Fibroblast of lung (primary cell): ENCODE measurements at places on chromosomes 16 and 17. TPM values are rescaled to one million over a fixed set of nuclear protein-coding genes. Genes with fewer than 3 reads are reported as not detected.

Gene PPM1E
- 0.02 and 0.05 TPM in 2 replicates for polyA plus RNA-seq

Gene ABCA6
- 4.2 and 4.3 TPM in 2 replicates for polyA plus RNA-seq

- no peak for DNase-seq
Observed at GRCh38 chr16:11131706-11132105, 124.3 kb downstream of the SOCS1 start.

GRCh38 chr17:944266-944826, 35.2 kb downstream of the NXN start:
- no peak for DNase-seq

Gene OR1A1
- polyA plus RNA-seq: not detected in 2 replicates

Gene MED13
- 19.4 and 36.2 TPM in 2 replicates for polyA plus RNA-seq

DNA sequence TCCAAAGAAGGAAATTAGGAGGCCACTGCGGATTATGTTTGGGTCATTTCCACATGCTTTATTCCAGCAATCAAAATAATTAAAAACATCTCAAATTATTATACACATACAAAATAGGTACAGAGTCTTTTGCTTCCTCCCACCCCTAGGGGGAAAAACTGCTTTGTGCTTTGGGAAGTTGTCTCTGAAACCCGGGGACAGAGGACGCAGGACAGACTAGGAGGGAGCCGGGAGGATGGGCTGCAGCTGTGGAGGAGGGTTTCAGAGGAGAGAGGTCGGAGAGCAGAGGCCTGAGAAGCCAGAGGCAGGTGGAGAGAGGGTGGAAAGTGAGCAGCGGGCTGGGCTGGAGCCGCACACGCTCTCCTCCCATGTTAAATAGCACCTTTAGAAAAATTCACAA, 17.4 kb downstream of the COL1A1 start:
- no peak for DNase-seq

DNA sequence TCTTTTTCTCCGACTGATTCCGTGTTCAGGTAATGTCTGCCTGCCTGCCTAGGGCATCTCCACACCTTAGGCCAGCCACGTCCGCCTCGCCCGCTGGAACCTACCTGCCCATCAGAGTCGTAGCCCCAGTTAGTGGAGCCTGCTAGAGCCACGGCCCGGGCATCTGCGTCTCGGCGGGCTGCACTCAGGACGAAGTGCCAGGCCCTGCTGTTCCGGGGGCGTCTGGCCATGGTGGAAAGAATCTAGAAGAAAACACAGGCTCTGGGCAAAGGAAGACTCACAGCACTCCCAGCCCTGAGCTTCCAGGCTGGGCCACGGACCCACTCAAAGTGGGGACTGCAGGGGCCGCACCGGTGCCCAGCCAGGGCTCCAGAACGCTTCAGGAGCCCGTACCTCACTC, 1.1 kb downstream of the SPSB3 start:
- no peak for DNase-seq

- peak; percentile 65 for DNase-seq
Observed at GRCh38 chr17:61144137-61144536, 255.5 kb upstream of the TBX2 start.

DNA sequence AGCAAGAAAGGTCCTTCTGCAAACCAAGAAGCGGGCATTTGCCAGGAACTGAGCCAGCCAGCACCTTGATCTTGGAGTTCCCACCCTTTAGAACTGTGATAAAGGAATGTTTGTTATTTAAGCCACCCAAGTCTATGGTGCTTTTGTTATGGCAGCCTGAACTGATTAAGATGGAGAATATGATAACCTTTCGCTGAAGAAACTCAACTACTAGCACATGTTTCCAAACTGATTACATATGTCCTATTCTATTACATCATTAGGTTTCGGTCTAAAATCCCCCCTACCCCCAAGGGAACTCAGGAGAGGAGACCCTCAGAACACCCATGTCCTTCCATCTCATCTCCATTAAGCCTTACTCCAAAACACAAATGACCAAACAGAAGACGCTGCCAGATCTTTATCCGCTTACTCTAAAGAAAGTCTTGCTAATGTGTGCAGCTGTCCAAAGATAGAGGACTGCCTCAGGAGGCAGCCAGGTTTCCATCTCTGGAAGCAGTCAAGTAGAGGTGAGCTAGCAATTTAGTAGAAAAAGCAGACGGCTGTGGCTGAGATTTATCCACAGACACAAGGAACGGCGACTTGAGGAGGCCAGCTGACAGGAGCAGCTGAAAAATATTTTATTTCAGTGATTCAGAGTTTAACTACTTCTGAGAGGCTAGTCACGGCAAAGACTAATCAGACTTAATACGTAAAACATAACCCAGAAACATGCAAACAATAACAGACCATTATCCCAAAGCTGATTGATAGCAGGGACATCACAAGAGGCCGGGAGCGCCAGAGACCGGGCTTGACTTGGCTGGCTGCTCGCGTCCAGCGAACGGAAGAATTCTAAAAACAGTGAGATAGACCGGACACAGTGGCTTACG, 611.4 kb upstream of the CDH5 start:
- peak; percentile 35 for DNase-seq

Gene C16orf92
- polyA plus RNA-seq: not detected in 2 replicates

Gene KRT222
- polyA plus RNA-seq: 0.05 TPM in 1 of 2 replicates, not detected in the other

DNA sequence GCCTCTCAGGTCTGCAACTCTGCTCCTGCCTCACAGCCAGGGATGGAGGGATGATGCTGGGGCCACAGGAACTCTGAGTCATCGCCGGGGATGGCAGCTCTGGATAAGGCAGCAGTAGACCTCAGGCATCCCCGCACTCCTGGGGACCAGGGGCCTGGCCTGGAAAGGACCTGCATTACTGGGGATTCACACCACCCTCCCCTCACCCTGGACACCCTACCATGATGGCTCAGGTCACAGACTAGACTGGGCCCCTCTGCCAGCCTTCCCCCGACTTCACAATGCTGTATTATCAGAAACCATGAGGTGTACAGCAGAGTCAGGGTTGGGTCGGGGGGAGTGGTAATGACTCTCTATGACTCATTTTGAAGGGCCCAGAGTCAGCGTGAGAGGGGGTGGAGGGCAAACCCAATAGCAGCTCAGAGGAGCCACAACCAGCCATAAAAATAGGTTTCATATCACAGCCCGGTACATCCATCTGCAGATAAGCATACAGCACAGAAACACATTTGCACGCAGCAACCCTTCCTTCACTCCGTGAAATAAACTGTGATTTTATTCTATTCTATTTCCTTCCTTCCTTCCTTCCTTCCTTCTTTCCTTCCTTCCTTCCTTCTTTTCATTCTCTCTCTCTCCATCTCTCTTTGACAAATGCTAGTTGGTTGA, 28.8 kb downstream of the DYNLRB2 start:
- peak; percentile 34 for DNase-seq

DNA sequence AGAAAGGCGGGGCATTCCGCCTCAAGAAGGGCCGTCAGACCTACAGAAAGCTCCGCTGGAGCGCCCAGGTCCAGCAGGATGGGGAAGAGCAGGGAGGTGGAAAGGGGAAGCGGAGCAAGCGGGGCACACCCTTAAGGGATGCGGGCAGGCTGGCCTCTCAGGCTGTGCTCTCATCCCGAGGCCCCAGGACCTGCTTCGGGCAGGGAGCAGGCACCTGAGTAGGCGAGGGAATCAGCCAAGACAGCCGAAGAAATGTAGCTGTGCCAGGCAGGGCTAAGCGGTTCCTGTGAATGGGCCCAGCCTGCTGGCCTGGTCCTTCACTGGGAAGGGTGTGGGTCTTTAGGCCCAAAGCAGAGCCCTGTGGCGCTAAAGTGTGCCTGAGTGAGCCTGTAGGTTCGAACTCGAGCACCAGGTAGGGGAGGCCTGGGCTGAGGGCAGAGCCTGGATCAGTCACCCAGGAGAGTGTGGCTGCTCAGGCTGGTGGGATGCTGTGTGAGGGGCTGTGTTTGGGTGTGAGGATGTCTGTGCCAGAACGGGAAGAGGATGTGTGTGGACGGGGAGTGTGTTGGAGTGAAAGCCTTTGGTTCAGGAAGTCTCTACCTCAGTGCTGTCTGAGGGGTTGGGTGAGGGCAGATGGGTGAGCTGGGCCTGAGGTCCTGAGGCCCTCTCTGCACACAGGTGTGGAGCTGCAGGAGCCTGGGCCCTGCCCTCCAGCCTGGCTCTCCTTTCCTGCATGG, 3.3 kb downstream of the TBX4 start:
- peak; percentile 37 for DNase-seq

- no peak for DNase-seq
Observed at GRCh38 chr16:85312642-85313525, 200.6 kb upstream of the CIBAR2 start.

- peak; percentile 43 for DNase-seq
Observed at GRCh38 chr17:47072886-47073285, 93.8 kb upstream of the RPRML start.
